ENCODE measurements at places on chromosomes 4 and X.

- DNase-seq = no peak
Observed at GRCh38 chr4:128006592-128006991, 41.4 kb downstream of the ABHD18 start.

- DNase-seq = no peak
Observed at GRCh38 chr4:101366331-101366730, 19.0 kb upstream of the PPP3CA start.

DNA sequence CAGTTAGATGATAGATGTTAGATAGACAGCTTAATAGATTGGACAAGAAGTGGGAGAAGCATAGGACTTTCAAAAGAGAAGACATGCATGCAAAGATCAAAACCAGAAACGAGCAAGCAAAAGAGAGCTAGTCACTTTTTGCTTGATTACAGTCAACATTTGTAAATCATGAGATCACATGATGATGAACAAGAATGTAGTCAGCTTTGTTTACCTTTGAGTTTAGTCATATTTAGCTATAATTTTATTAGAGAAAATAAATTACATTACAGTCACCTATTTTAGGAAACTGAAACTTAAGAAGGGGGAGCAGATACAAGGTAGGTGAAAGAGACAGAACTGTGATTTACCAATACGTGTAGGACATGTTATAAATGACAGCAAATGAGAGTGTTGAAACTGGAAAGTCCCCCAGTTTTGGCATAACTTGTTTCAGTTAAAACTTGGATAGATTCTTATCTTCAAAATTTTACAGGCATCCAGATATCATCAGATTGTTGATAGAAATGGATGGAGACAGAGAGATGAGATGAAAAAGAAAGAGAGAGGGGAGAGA, 1083.1 kb upstream of the PCDH10 start:
- no peak for DNase-seq

DNA sequence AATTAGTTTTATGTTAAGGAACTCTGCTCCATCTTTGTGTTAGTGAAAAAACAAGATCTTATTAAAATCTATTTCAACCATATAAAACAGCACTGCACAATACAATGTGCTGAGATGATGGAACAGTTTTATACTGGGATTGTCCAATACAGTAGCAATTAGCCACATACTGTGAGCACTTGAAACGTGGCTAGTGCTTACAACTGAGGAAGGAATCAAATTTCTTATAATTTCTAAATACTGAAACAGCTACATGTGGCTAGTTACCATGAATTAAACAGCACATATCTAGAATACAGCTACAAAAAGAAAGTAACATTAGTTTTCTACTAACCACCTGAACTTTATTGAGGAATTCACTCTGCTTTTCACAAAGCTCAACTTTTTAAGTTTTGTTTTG, 14.7 kb downstream of the NFXL1 start:
- no peak for DNase-seq

GRCh38 chr4:3858046-3858730, 92.0 kb downstream of the ADRA2C start:
- no peak for DNase-seq

GRCh38 chrX:122500556-122500955, 683.5 kb upstream of the GRIA3 start:
- no peak for DNase-seq

- DNase-seq = no peak
Observed at GRCh38 chrX:18643853-18644252, 28.1 kb downstream of the RS1 start.

GRCh38 chr4:153733751-153734448, 25.9 kb downstream of the RNF175 start:
- DNase-seq = no peak
